NCI-H1930 (cell line): ENCODE measurements at places on chromosomes 6 and 20.

DNA sequence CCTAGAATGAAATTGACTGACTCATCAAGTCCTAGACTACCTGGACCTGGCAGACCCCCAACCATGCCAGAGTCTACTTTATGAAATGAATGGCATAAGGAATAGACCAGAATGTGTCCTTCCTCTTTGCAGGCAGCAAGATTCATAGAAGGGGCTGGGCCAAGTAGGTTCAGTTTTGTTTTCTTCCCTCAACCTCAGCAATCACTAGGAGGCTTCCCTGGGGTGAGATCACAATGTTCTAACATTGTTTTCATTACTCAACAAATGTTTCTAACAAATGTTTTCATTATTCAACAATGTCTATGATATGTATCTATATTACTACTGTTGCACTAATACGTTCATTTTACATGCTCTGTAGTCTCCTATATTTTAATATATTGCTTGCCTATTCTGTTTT, 8.4 kb upstream of the FAM162B start:
- no peak for DNase-seq

DNA sequence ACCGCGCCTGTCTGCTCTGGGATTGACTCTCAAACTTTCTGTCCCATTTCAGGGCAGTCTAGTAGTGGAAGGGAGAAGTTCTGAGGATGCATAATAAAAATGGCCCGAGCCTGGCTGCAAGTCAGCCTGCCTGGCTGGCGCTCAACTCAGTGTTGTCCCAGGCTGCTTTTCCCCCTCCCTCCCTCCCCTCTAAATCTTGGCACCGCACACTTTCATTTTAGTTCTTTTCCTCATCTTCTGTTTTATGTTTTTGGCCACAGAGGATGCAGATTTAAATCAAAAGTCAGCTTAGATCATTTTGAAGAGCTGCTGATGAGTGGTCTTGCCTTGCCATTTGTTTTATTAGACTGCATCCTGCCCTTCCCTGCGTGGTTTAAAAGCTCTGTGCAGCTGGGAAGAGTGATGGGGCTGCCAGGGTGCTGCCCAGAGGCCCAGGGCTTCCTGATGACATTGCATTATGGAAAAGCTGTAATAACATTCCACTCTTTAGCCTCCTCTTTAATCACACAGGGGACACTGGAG, 6.5 kb upstream of the UQCC2 start:
- no peak for DNase-seq

GRCh38 chr6:33128318-33128717, 52.5 kb downstream of the HLA-DPB1 start:
- no peak for DNase-seq

GRCh38 chr6:156175971-156176421, 601.2 kb upstream of the ARID1B start:
- DNase-seq = peak; percentile 76

DNA sequence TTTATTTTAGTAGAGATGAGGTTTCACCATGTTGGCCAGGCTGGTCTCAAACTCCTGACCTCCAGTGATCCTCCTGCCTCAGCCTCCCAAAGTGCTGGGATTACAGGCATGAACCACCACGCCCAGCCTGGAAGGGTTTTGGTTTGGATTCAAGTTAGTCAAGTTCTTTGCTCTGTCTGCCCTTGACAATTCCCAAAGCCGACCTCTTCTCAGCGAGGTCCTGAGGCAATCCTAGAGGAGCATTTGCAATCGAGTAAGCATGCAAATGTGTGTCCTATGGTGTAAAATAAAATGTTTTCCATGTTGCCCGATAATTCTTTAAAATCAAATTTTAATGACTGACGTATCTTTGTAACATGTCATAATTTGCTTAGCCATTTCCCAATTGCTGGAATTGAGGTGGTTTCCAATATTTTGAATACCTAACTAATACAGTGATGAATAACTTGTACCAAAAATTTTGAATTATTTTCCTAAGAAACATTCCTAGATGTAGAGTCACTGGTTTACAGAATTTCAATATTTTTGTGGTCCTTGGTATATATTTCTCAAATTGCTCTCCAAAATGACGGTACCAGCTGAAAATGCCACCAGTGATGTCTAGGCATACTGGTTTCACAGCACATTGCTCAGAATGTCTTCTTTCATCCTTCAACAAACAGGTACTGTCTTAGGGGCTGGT, 38.7 kb downstream of the GTF2H5 start:
- DNase-seq = no peak

DNA sequence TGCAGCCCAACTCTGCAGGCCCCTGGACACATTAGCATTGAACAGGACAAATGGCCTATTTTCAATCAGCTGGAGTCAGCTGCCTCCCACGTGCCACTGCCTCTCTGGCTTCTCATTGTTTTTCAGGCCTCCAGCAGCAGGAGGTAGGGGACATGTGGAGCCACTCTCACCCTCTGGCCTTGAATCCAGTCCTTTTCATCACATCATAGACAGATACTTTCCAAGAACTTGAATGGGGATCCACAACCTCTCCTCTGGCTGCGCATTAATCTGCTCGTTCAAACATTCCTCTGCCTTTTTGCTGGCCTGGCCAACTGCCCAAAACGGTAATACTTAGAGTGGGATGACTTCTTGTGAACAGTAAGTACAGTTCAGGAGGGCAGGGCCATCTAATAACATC, 592.3 kb downstream of the PKHD1 start:
- no peak for DNase-seq

GRCh38 chr6:26576929-26577719, 19.6 kb upstream of the ABT1 start:
- DNase-seq = no peak

GRCh38 chr6:20334334-20334733, 67.3 kb upstream of the E2F3 start:
- DNase-seq = no peak

GRCh38 chr6:14274546-14275492, 157.2 kb downstream of the CD83 start:
- DNase-seq = no peak

- no peak for DNase-seq
Observed at GRCh38 chr6:32794510-32794909, 22.3 kb downstream of the HLA-DOB start.

GRCh38 chr6:165218829-165219228, 90.6 kb downstream of the C6orf118 start:
- no peak for DNase-seq

GRCh38 chr6:36769676-36770499, 69.4 kb downstream of the CPNE5 start:
- DNase-seq = no peak

DNA sequence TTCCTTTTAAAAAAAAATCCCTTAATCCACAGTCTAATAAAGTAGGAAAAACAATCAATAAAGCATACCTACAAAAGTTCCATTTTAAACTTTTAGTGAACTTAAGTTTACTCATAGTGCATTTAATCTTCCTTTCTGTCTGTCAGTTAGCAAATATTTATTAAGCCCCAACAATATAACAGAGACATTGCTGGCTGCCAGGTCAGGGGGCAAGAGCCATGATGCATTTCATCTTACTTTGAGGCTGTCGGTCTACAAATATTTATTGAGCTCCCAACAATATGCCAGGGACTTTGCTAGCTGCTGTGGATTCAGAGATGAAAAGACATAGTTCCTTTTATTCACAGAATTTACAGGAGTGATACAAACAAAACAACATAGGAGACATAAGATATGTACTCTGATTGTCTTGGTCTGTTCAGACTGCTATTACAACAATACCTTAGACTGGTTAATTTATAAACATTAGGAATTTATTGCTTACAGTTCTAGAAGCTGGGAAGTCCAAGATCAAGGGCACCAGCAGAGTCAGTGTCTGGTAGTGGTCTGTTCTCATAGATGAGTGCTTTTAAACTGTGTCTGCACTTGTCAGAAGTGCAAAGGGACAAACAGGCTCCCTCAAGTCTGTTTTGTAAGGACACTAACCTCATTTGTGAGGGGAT, 118.6 kb downstream of the PLCB1 start:
- DNase-seq = no peak

- no peak for DNase-seq
Observed at GRCh38 chr20:12019715-12020114, 102.0 kb downstream of the BTBD3 start.

- DNase-seq = no peak
Observed at GRCh38 chr6:37357288-37357687, 3.5 kb downstream of the RNF8 start.

DNA sequence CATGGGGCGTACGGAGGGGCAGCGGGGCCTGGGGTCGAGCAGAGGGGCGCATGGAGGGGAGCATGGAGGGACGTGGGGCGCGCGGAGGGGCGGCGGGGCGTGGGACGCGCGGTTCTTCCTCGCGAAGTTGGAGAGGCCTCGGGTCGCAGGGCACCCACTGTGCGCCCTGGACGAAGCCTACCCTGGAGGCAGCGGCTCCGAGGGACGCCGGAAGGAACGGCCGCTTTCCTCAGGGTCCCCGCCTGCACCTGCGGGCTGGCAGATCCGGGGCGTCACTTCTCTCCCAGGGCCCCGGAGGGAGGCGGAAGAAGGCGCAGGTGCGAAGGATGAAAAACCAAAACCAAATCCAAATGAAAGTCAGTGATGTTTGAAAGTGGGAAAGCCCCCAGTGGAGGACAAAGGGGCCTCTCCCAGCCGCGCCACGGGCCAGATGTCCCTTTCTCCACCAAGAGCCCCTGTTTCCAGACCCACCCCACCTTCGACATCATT, 142.1 kb upstream of the PDE10A start:
- no peak for DNase-seq

GRCh38 chr20:5146099-5146668, 19.4 kb downstream of the CDS2 start:
- DNase-seq = no peak

DNA sequence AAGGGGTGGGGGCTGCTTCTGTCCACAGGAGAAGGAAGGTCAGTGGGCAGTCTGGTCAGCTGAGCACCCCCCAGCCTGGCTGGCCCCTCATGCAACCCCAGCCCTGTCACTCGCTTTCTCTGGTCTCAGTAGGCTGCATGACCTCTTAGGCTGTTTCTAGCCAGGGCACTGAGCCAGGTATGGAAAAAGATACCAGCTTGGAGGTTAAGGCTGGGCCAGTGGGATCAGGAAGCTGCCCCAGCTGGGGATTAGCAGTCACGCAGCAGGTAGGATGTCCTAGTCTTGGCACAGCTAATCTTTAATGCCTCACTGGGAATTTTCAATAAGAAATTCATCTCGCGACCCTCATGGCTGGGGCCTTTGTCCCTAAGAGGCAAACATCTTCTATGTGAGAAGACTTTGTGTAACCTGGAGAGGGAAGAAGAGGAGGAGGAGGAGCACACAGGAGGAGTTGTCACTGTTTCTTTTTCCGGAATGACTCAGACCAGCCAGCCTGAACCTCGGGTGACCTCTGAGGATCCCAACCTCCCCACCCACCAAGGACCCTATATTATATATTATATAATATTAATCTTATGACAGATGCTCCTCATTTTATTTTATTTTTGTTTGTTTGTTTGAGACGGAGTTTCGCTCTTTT, 2.4 kb upstream of the BPIFA2 start:
- no peak for DNase-seq

GRCh38 chr6:12182676-12183075, 107.5 kb upstream of the EDN1 start:
- DNase-seq = no peak

- DNase-seq = no peak
Observed at GRCh38 chr6:24183584-24183983, 57.6 kb downstream of the NRSN1 start.
